ENCODE measurements at places on chromosomes 12 and 14. TPM values are rescaled to one million over a fixed set of nuclear protein-coding genes. Genes with fewer than 3 reads are reported as not detected.

Gene SMIM41
- polyA plus RNA-seq: 0.05 TPM

Gene OR6C65
- polyA plus RNA-seq: not detected

Gene DCN
- 944 TPM for polyA plus RNA-seq

Gene B4GALNT1
- 1.2 TPM for polyA plus RNA-seq

Gene PMCH
- polyA plus RNA-seq: not detected

Gene GSC
- polyA plus RNA-seq: not detected

Gene RFLNA
- 0.05 TPM for polyA plus RNA-seq

Gene ALDH2
- 44.5 TPM for polyA plus RNA-seq

Gene SIX4
- 4.7 TPM for polyA plus RNA-seq

Gene TAS2R31
- 0.29 TPM for polyA plus RNA-seq

Gene RAD51AP1
- 10.5 TPM for polyA plus RNA-seq

Gene MYH7
- not detected for polyA plus RNA-seq

Gene TUBA1A
- 616 TPM for polyA plus RNA-seq

Gene ABHD12B
- polyA plus RNA-seq: not detected

Gene PXMP2
- 19.4 TPM for polyA plus RNA-seq

Gene PLEKHD1
- polyA plus RNA-seq: 0.01 TPM

Gene GPD1
- polyA plus RNA-seq: 0.47 TPM

Gene MUCL1
- polyA plus RNA-seq: not detected

Gene CIPC
- polyA plus RNA-seq: 15.5 TPM

Gene BDKRB1
- polyA plus RNA-seq: 3.8 TPM

Gene DNAH10
- polyA plus RNA-seq: 0.76 TPM

Gene NGB
- not detected for polyA plus RNA-seq

Gene BICDL1
- 0.02 TPM for polyA plus RNA-seq

Gene PLEK2
- 3.1 TPM for polyA plus RNA-seq

Gene OR4E1
- not detected for polyA plus RNA-seq

Gene ZDHHC22
- polyA plus RNA-seq: not detected

Gene MAP3K9
- 0.36 TPM for polyA plus RNA-seq

Gene UTP20
- 5.2 TPM for polyA plus RNA-seq

Gene MYF5
- not detected for polyA plus RNA-seq

Gene KRT73
- not detected for polyA plus RNA-seq

Gene ITGB7
- polyA plus RNA-seq: 0.59 TPM

Gene ANKS1B
- polyA plus RNA-seq: 0.27 TPM

Gene ALKBH2
- polyA plus RNA-seq: 23.3 TPM

Gene KRT6C
- not detected for polyA plus RNA-seq

Gene WNT5B
- 38.7 TPM for polyA plus RNA-seq

Gene DAO
- polyA plus RNA-seq: not detected

Gene ACYP1
- polyA plus RNA-seq: 9.0 TPM

Gene CPNE8
- polyA plus RNA-seq: 0.98 TPM

Gene ADAMTS20
- 0.01 TPM for polyA plus RNA-seq

Gene TAS2R43
- polyA plus RNA-seq: not detected

Gene CCDC60
- not detected for polyA plus RNA-seq

Gene SERPINA9
- polyA plus RNA-seq: 0.12 TPM

Gene RNASE3
- not detected for polyA plus RNA-seq

Gene TMEM52B
- polyA plus RNA-seq: 0.85 TPM

Gene ASIC1
- 4.9 TPM for polyA plus RNA-seq
